ENCODE measurements at places on chromosomes 1 and 21.

GRCh38 chr1:233907151-233907550 lies 2.7 kb downstream of the SLC35F3 start:
- DNase-seq, result no peak

DNA sequence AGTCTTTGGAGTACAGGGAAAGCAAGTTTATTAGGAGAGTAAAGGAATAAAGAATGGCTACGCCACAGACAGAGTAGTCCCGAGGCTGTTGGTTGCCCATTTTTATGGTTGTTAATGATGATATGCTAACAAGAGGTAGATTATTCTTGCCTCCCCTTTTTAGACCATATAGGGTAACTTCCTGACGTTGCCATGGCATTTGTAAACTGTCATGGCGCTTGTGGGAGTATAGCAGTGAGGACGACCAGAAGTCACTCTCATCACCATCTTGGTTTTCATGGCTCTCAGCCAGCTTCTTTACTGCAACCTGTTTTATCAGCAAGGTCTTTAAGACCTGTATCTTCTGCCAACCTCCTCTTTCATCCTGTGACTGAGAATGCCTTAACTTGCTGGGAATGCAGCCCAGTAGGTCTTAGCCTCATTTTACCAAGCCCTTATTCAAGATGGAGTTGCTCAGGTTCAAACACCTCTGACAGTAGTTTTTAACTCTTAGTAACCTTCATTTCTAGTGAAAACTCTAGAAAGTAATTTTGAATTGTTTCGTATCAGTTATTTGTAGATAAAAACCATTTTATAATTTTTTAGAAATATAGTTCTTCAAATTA lies 26.2 kb downstream of the TCP10L start:
- DNase-seq, result no peak

DNA sequence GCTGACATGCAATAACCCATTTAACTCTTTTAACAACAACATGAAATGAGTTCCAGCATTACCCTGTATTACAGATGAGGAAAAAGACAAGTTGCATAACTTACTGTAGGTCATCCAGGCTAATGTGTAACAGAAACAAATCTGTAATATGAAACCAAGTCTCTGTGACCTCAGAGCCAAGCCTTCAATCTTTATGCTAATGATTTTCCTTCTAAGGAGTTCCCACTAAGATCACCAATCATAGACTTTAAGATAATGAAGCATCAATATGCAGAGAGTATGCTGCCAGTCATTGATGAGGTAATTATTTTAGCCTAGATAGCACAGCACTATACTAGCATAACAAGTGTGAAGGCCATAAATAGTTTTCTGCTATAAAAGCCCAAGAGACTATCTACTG lies 35.6 kb upstream of the RNPC3 start:
- DNase-seq, result no peak

GRCh38 chr1:234719454-234720251 lies 109.7 kb upstream of the IRF2BP2 start:
- no peak for DNase-seq

DNA sequence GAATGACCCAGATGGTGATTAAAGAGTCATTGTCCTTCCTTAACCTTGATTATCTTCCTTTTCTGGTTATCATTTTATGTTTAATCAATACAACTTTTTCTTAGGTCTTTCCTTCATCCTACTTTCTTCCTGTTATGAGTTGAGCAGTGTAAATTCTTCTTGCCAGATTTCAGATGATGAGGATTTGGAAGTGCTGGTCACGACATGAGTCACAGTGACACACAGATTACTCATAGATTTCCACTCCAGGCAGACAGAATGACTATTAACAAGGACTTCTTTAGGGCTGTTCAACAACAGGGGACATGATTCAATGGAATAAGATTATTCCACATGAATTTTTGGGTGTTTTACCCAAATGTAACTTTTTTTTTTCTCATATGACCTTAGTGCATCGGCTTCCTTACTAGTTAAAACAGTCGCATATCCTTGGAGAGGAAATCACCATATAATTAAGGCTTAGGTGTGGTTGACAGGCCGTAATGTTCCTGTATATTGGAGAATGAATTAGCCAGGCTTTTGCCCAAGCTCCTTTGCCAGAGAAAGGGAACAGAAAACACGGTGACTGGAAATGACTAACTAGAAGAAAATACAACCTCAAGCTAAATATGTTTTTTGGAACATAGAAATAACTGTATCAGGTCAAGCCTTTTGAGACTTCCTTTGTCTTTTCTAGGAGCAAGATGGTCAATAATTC lies 44.2 kb downstream of the PRRX1 start:
- no peak for DNase-seq

- no peak for DNase-seq
These were observed 1.5 kb downstream of the SLC66A1 start for GRCh38 chr1:19313636-19313959.

DNA sequence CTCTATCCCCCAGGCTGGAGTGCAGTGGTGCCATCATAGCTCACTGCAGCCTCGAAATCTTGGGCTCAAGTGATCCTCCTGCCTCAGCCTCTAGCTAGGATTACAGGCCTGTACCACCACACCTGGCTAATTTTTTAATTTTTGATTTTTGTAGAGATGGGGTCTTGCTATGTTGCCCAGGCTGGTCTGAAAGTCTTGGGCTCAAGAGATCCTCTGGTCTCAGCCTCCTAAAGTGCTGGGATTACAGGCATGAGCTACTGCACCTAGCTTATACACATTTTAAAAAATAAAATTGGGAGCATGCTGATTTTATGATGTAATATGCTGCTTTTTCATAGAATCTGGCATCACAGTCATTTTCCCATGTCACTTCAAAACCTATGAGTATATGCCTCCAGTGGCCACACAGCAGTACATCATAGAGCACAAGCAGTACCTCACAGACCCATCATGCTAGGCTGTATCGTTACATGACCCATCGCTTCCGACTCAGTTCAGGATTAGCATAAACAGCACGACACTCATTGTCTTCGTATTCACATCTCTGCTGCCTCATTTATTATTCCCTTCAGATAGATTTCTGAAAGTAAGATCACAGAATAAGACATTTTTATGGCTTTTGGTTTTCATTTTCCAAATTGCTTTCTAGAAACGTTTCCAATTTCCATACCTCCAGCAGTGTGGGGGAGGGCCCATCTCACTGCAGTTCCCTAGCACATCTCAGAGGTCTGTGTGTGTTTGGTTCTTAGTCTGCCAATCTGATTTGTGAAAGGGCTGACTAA lies 35.9 kb upstream of the CCSAP start:
- no peak for DNase-seq

DNA sequence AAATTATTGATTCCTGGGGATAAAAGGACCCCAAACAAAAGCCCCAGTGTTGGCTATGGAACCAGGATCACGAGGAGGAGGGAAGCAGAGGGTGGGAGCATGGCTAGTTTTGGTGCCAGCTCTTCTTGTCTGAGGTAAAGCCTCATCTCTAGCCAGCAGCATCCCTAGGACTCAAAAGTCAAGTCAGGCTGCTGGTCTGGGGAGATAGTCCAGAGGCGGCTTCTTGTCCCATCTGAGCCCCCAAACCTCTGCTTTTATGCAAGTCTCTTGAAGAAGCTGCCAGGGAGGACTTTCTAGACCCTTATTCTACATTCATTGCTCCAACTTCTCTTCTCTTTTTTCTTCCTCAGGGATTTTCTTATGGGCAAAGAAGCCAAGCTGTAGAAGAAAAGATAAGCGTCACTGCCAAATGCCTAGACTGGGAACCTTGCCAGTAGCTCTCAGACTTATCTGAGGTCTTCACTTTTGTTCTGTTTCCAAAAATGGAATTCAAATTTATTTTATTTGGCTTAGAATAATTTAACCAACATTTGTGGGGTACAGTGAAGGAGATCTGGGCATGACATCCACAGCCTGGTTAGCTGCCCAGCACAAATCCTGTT lies 6.9 kb upstream of the ANKRD35 start:
- no peak for DNase-seq

GRCh38 chr1:154736841-154737240 lies 128.9 kb upstream of the ADAR start:
- no peak for DNase-seq

DNA sequence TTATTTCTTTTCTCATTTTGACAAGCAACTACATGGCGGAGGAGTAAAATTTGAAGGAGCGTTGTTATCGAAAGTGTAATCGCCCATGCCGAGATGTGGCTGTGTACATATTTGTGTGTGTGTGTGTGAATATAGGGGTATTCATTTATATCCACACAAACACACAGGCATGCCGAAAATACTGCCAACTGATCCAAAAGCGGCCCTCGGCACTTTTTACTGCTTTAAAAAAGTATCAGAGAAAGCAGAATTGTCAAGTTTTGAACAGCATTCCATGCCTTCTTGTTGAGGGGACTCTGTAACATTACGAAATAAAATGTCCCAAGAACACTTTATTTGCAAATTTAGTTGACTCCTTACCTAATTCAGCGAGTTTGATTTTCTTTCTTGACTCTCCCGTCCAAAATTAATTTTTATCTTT lies 1.1 kb downstream of the PBX1 start:
- no peak for DNase-seq

- DNase-seq, result no peak
These were observed 108.0 kb upstream of the TRABD2B start for GRCh38 chr1:48105165-48105564.

DNA sequence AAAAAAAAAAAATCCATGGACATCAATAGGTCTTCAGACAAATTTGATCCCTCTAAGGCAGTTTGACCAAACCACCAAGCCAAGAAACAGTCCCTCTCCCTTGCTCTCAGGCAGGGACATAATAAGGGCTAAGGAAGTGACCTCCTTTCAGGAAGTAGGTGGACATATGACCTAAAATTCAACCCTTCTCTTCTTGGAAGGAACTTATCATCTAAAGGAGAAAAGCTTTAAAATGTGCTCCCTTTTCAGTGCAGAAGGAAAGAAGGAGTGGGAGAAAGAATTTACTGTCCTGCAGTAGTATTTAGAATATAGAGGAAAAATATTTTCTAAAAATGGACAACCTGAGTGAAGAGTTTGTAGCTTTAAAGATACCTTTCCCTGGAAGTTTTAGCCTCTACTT lies 118.1 kb downstream of the DTL start:
- DNase-seq, result no peak

DNA sequence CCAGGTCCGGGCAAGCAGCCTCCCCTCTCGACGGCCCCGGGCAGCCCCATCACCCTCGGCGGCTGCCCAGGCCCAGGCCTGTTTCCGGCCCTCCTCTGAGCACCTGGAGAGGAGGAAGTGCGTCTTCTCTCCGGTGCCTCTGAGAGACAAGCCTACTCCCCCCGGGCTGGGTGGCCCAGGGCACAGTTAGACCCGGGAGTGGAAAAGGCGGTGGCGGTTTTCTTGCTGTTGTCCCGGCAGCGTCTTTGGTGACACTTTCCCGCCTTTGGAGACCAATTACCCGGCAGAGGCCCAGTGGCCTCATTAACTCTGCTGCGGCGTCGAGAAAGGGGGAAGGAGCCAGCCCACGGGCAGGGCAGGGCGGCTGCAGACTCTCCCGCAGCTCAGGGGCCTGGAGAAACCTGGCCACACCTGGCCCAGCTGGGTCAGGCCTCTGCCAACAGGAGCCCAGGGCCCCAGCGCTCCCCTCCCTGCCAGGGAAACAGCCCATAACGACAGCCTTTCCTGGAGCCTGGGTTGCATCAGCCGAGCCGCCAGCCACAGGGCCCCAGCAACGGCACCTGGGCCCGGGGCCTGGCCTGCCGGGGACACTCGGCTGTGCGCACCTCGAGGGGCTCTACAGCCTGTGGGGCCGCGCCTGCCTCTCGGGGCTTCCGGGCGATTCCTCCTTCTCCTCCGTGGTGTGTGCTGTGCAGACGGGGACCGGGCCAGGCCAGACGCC lies 28.4 kb upstream of the C1orf159 start:
- DNase-seq, result peak; percentile 29

GRCh38 chr1:199913318-199913717 lies 114.2 kb upstream of the NR5A2 start:
- DNase-seq, result no peak

DNA sequence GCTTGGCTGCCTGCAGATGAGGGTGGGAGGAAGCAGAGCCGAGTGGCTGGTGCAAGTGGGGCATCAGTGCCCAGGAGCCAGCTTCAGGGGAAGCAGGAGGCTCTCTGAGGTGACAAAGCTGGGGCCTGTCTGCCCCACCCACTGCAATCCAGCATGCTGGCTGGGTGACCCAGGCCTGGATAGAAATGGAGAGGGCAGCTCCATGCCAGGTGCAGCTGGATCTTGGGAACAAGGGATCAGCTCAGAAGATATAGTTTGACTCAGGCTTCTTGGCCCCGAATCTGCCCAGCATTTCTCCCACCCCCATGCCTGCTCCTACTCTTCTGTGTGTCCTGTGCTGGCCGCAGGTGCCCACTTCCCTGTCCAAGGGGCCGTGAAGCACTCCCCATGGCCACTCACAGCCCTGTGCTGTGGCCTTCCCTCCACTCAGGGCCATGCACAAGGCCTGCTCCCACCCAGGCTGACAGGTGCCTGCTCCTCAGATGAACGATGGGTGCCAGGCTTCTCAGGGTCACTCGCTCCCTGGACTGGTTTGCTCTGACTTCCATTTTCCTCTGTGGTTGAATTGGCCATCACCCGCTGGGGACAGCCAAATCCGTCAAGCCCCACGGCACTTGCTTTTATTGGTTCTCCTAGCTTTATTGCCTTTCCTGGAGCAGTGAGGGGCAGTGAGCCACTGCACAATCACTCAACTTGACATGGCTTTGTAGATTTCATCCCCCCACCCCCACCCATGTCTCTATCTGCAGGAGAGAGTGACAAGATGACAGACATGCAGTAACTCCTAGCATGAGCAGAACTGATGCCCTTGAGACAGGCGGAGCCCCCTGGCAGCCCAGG lies 174.8 kb upstream of the VAMP3 start:
- DNase-seq, result no peak

DNA sequence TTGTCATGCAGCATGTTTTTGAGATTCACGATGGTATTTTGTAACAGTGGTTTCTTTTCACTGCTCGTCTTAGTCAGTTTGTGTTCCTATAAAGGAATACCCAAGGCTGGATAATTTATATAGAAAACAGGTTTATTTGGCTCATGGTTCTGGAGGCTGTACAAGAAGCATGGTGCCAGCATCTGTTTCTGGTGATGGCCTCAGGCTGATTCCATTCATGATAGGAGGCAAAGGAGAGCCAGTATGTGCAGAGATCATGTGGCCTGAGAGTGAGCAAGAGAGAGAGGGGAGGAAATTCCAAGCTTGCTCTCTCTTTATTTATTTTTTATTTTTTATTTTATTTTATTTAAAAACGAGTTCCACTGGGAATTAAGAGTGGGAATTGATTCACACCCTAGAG lies 2.0 kb upstream of the C21orf91 start:
- no peak for DNase-seq

- no peak for DNase-seq
These were observed 5.5 kb downstream of the LRRC42 start for GRCh38 chr1:53951697-53952096.

DNA sequence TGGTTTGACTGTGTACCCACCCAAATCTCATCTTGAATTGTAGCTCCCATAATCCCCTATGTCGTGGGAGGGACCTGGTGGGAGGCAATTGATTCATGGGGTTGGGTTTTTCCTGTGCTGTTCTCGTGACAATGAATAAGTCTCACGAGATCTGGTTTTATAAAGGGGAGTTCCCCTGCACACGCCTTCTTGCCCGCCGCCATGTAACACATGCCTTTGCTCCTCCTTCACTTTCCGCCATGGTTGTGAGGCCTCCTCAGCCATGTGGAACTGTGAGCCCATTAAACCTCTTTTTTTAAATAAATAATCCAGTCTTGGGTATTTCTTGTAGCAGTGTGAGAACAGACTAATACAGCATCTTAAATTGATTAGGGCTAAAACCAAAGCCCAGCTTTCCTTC lies 22.6 kb upstream of the RERE start:
- DNase-seq, result no peak

- DNase-seq, result no peak
These were observed 627 bp upstream of the DLGAP3 start for GRCh38 chr1:34929853-34930701.

Data from stimulated activated CD8-positive, alpha-beta memory T cell treated with anti-CD3 and anti-CD28 coated beads, Interleukin-2, amount 100 ng/mL, for 1 hour (primary cell).